ENCODE measurements at places on chromosomes 2 and 18.

DNA sequence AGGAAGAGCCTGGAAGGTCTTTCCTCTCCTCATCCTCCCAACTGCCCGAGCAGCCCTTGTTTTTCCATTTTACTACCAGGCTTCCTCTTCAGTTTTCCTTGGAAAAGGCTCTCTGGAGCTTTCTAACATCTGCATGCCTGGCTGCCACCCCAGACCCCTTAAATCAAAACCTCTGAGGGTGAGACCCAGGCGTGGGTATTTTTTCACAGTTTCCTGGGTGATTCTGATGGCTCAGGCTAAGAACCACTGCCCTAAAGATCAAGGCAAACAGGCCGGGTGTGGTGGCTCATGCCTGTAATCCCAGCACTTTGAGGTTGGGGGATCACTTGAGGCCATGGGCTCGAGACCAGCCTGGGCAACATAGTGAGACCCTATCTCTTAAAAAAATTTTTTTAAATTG, 35.4 kb downstream of the EMILIN2 start:
- DNase-seq, result no peak

DNA sequence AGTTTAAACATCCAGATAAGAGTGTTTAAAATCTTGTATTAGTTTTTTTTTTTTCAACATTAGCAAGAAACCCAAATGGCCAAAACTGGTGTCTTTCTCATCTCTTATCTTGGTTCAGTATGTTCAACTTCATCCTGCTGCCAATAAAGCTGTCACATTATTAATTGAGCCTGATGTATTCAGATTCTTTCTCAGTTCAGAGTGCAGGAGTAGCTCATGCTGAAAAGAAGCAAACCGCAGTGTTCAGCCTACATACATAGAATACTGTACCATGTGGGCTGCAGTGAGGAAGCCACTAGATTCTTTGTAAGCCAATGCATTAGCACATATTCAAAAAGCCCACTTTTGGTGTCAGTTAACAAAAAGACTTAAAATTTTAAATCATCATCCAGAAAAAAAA, 76.2 kb downstream of the C18orf54 start:
- DNase-seq, result no peak

- no peak for DNase-seq
These were observed 44.0 kb upstream of the ROCK2 start for GRCh38 chr2:11388262-11389051.

DNA sequence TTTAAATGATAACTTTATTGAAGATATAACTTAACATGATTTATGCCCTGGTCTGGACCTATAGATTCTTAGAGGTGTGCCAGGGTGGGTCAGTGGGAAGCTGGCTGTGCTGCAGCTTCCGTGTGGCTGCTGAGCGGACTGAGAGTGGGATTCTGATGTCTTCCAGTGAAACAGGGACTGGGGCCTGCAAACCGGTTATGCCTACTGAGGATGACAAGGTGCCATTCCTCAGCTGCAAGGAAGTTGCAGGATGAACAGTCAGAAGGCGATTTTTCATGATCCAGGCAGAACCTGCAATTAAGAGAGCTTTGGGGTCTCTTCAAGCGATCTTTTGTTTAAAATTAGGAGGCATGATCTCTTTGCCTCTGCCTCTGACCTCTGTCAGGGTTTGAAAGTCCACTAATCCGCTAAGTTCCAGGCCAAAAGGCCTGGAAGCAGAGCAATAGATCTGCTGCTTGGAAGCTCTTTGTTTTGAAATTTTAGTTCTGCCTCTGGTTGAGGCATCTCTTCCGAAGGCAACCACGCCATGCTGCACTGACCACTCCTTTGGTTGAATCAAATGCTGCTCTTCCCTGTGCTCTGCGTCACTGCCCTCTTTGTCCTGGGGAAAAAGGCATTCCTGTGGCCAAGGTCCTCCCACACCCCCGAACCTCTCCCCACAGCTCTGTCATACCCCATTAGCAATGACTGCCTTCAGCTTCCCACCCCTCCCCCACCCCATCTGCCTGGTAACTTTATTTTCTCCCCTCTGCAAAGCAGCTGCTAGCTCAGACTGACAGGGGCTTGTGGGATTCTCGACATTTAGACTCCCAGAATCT, 2.0 kb downstream of the TMEM169 start:
- no peak for DNase-seq

DNA sequence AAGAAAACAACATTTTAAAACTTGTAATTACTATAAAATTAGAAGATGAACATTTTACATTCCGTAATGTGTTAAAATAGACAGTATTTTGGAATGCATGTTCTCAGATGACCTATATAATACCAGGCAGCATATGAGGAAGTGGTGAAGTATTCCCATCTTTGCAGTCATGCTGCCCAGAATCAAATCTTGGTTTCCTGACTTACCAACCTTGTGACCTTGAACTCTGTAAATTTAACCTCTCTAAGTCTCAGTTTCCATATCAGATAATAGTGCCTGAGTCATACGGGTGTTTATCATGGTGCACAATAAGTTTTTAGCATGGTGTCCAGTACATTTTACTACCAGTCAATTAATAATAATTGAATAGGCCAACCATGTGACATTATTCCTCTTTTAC, 7.3 kb upstream of the GALM start:
- DNase-seq, result no peak

DNA sequence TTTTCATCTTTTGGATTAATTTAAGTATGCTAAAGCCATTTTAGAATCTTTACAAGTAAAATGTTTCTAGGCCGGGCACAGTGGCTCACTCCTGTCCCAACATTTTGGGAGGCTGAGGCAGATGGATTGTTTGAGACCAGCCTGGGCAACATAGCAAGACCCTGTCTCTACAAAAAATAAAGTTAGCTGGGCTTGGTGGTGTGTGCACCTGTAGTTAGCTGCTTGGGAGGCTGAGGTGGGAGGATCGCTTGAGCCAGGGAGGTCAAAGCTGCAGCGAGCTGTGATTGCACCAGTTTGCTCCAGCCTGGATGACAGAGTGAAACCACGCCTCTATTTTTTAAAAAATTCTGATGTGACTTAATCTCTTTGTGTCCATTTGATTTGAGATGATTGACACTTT, 3.9 kb downstream of the PPM1B start:
- DNase-seq, result no peak

GRCh38 chr2:85387754-85388153, 22.4 kb downstream of the CAPG start:
- DNase-seq, result no peak

- DNase-seq, result no peak
These were observed 894 bp upstream of the GCC2 start for GRCh38 chr2:108447947-108448677.

GRCh38 chr2:23465936-23466335, 81.0 kb downstream of the KLHL29 start:
- DNase-seq, result no peak

DNA sequence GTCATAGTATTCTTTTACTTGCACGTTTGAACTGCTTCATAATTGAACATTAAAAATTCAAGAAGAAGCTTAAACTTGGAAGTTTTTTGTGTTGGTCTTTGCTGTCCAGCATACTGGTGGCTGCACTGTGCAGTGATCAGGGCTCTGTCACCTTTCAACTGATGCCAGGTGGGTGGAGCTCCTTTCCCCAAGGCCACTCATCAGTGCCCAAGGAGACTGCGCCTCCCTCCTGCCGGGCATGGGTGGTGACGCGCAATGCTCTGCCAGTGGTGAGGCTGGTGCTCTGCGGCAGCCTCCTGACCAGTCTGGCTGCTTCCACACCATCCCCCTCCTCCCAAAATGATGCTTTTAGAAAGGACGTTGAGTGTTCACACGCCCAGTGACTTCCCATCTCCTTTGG, 16.0 kb upstream of the LDLRAD4 start:
- DNase-seq, result no peak

GRCh38 chr2:99032786-99033185, 96.8 kb upstream of the CRACDL start:
- no peak for DNase-seq

DNA sequence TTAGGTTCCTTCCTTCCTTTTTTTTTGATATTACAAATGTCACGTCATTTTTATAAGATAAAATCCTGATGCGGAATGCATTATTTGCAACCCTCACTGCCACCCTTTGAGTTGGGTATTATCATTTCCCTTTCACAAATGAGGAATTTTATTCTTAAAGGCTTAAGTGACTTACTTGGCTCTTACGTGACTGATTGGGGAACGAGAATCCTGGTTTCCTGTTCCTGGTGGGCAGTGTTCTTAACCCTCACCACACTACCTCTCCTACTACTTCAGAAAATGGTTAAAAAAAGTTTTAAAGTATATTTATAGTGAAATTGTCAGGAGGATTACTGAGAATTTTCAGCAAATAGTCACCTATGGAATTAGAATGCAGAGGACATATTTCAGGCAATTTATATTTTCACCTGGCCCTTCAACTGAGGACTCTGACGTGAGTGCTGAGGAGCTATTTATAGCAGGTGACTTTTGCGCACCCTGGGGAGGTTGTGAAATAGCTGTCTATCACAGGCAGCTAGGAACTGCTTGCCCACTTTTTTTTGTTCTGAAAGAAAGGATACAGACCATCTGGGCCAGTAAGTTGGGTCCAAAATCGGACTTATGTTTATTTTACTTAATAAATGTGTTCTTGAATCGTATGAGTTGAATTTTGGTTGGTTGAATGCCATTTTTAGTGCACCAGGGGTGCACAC, 18.7 kb upstream of the RASGRP3 start:
- no peak for DNase-seq

DNA sequence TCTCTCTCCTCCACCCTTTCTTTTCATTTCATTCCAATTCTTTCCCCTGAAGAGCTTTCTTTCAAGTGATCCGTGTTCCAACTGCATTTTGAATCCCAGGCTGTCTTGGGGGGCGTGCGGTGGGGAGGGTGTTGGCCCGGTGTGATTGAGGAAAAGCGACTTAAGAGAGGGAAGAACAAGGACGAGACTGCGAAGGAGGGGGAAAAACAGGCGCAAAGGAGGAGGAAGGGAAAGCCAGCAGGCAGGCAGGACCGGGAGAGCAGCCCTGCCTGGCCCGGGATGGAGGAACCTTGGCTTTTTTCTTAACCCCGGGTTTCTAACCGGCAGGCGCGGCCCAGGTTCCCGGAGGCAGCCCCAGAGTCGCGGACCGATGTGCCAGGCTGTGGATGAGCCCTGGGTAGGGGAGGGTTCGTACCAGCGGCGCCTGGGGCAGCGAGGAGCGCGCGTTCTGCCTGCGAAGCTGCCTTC, 1.3 kb downstream of the ADCYAP1 start:
- DNase-seq, result no peak

DNA sequence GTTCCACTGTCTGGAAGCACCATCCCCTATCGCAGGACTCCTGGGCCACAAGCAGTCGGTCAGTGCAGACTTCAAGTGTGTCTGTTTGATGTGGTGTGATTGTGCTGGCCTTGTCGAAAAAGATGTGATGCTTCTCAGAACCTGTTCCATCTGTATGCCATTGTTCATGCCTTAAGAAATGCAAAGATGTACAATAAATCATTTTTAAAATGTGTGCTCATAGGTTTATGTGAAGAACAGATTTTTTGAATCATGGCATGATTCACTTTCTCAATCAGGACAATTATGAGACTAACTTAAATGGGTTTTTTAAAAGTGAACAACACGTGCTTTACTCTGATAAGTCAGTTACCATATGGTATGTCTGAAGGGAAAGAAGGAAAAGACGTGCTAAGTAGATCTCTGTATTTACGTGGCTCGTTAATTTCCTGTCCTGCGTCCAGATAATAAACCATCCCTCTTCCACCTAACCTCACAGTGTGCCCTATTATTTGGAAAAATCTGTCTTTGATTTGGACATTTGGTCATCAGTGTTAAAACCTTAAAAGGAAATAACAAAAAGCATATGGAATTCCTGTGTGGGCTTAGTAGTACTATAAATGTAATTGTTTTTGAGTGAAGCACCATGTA, 54.9 kb downstream of the PRKRA start:
- DNase-seq, result no peak

GRCh38 chr18:79941473-79942119, 9.9 kb downstream of the SLC66A2 start:
- DNase-seq, result no peak

DNA sequence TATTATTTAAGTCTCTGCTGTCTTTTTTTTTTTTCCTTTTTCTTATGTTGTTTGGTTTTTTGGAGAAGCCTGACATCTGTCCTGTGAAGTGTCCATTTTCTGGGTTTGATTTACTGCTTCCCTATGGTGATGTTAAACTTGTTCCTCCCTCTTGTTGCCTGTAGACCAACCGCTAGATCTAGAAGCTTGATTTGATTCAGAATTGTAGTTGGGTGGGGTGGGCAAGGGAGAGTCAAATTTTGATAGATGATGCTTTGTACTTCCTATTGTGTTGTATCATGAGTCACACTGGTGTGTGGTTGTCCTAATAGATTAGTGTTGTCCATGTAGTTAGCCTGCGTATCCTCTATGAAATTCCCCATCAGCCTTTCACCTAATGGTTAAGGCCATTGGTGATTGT, 35.4 kb downstream of the CAB39 start:
- no peak for DNase-seq

DNA sequence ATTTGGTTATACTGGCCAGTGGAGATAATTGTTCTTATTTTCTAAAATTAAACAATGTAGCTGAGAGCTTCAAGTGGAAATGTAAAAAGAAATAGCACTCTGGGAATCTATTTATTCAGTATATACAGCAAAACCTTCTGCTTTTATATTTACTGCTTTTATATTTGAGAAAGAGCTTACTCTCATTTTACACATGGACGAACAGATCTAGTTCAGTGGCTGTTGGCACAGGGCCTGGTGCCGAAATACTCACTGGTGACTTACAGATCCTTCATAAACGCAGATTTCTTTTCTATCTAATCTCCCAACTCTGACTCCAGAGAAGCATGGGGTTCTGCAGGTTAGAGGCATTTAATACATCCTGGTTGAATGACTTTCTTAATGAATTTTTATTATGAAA, 266.2 kb downstream of the ASXL3 start:
- peak; percentile 65 for DNase-seq

- DNase-seq, result no peak
These were observed 249.7 kb upstream of the NCKAP5 start for GRCh38 chr2:133817680-133818566.

GRCh38 chr2:241892299-241893137, 23.0 kb downstream of the RTP5 start:
- no peak for DNase-seq

GRCh38 chr2:854460-854859, 96.2 kb upstream of the SNTG2 start:
- DNase-seq, result peak; percentile 53

DNA sequence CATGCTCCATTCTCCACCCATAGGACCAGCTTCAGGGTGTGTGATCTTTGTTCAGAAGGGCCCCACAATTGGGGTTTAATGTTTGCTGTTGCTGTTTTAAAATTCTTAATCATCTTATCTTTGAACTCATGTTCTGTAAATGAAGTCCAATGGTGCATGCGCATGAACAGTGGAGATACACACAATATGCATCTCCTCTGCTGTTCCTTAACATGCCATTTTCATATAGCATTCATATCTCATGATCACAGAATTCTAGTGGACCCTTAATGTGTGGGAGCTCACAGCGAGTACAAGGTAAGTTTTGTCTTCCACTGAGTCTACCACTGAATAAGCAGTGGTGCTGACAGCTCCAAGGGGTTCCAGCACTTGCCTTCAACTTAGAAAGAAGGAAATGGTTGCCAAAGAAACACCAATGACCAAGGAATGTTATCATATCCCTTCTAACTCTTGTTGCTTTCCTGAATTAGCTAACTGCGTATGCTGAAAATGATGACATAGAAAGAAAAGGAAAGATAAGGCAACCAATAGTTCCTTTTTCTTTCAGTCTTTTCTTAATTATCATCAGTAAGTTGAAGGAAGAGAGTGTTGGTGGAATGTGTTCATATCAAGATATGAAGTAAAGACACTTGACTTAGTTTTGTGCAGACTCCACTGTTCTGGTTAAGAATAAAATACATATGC, 258.9 kb upstream of the FBXO11 start:
- DNase-seq, result no peak

GRCh38 chr2:96540136-96540535, 3.6 kb downstream of the ARID5A start:
- DNase-seq, result no peak

GRCh38 chr18:39751161-39751560, 2185.6 kb upstream of the CELF4 start:
- no peak for DNase-seq
